Stimulated activated CD8-positive, alpha-beta memory T cell treated with anti-CD3 and anti-CD28 coated beads, Interleukin-4, amount 100 ng/mL, for 1 hour (primary cell): ENCODE measurements at places on chromosomes 1 and 21.

DNA sequence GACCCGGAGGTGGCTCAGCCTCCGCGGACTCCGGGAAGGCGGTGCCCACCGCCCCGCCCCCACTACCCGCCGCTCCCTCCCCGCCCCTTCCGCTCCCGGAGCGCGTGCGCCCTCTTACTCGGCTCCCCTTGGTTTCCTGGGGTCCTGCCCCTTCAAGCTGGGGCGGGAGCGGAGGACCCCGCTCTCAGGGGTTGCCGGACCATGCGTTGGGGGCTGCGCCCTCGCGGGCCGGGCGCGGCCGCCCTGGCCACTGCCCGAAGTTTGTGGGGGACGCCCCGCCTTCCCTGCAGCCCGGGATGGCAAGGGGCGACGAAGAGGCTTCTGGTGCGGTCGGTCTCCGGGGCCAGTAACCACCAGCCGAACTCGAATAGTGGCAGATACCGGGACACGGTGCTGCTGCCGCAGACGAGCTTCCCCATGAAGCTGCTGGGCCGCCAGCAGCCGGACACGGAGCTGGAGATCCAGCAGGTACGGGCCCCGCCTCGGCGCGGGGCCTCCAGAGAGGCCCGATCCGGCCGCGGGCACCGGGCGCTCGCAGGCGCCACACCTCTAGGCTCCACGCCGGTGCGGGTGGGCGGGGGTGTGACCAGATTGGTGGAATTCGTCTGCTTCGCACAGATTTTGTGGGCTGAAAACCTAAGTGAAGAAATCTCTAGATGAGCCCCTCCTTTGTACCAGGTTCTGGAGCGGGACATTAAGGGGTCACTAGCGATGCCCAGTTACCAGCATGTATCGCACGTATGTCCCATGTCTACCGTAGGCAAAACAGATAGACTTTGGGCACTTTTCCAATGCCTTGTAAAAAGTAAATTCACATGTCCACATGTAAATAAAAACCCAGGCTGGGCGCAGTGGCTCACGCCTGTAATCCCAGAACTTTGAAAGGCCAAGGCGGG lies at the start of gene IARS2:
Gene IARS2 (plus strand): TSS at position 117 of the 896 bp plus-strand sequence. CDS start 85 bp downstream, at position 202.
- peak; percentile 87 for DNase-seq

GRCh38 chr1:112457241-112457640 lies 51.5 kb upstream of the WNT2B start:
- no peak for DNase-seq

DNA sequence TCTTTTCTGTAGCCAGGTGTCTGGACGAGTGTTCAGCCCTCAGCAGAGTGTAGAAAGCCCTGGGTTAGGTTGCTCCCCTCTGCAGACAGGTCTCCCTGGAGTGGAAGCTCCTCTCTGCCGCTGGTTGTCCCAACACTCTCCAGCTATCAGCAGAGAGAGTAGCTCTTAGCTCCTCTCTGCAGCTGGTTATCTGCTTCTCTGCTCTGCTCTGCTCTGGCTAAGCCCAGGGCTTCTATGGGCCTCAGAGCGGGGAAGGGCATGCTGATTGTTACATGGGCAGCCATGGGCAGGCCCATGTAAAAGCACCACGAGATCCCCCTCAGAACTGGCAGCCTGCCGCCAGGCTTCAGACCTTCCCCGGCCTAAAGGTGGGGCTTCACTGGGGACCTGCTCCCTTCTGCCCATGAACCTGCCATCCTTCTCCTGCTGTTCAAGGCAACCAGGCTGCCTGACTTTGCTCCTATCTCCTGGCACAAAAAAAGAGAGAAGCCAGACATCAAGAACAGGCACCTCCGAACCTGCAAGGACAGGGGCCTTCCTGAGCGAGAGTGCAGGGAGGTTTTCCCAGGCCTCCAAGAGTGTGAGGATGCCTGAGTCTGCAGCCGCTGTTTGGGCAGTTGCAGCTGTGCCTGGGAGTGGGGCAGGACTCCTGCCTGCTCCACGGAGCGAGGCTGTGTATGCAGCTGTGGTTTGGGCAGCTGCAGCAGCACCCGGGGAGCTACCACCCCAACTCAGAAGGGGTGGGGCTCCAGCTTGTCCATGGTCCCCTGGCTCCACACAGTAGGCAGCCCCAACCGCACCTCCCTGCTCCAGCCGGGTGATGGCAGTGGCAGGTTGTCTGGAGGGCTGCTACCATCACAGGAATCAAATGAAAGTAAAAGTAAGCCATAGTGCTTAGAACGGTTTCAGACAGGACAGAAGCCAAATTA lies 973.7 kb downstream of the LTN1 start:
- DNase-seq: no peak

- DNase-seq: no peak
Measured at GRCh38 chr1:19109545-19109944, 100.5 kb downstream of the UBR4 start.

DNA sequence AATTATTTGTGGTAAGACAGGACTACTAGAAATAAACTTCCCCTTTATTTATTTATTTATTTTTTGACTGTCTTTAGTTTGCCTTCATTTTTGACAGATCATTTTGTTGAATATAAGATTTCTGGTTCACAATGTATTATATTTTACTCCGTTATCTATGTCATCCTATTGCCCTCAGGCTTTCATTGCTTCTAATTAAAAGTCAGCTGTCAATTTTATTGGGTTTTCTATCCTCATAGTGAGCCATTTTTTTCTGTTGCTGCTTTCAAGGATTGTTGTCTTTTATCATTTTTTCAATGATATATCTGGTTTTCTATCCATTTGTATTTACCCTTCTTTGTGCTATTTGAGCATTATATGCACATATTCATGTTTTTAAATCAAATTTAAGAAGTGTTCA lies 866.2 kb downstream of the LRRIQ3 start:
- no peak for DNase-seq

GRCh38 chr1:214923278-214923915 lies 159.1 kb upstream of the KCNK2 start:
- no peak for DNase-seq

DNA sequence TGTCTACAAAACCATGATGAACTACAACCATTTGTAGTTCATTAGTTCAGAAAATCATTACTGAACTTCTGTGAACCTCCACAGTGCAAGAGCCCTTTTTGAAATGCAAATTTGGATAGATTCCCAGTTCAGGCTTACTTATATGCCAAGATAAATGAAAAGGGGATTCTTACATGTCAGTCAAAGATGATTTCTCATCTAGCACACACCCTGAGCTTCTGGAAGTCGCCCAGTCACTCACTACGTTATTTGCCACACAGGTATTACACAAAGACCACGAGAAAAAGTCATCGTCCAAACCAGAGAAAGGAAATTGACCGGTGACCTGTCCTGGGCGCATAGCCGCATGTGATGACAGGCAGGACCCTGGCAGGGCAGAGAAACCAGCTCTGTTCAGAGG lies 41.8 kb downstream of the ETS2 start:
- no peak for DNase-seq

DNA sequence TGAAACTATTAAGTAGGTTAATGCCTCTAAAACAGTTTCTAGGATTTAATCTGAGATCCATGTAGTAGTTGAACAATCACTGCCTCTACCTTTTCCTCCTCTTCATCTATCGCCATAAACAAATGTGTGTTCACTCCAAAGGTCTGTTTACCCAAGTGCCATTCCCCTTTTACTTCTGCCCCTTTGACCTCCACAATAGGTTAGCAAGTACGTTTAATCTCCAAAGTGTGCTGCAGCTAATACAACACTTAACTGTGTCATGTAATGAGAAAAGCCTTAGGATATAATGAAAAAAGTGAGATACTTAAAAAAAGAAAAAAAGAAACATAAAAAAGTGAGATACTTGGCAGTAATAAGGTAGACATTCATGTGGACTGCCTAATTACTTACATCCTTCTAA lies 28.2 kb downstream of the GPBP1L1 start:
- no peak for DNase-seq
